Mucosa of descending colon (tissue), 3 donors: ENCODE measurements at places on chromosomes 1 and 21. TPM values are rescaled to one million over a fixed set of nuclear protein-coding genes. Genes with fewer than 3 reads are reported as not detected.

DNA sequence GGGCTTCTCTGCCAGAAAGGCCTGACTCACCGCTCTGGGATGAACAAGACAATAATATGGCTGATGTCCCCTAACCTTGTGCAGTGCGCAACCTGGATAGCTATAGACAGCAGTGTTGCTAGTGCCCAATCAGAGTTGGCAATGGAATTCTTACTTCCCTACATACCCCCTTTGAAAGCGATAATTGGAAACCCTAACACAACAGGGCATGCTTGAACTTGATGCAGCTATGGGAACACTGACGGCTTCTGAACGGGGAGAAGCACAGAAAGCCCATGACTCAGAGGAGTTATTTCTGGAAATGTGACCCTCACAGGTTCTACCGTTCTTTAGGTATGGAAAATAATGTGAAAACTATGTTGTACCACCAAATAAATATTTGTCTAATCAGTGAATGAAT lies 200.6 kb downstream of the TRABD2B start:
- no peak for DNase-seq

DNA sequence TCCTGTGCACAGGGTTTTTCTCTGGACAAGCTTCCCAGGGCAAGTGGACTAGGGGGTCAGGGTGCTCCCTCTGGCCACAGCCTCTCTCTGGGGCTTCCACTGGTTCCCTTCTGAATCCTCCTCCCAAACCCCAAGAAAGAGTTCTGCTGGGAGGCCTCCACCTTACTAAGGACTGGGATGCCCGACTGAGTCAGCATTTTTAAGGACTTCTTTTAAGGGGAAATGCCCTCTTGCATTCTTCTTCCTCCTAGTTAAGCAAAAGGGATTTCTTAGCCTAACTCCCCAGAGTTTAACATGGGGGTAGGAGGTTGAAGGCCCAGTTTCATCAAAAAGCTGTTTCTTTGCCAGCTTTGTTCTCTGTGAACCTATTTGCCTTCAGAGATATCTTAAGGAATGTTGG lies 99.7 kb upstream of the KRTAP19-8 start:
- no peak for DNase-seq

KLF17 gene
- 0.13 TPM for total RNA-seq

PALMD gene
- 1.6 TPM for total RNA-seq

ITLN2 gene
- not detected for total RNA-seq

STIL gene
- 4.8 TPM for total RNA-seq

GRCh38 chr1:187621951-187622350 lies 793.2 kb downstream of the PLA2G4A start:
- DNase-seq, result no peak
